ENCODE measurements at places on chromosomes 1 and 21.

GRCh38 chr1:201391651-201392511 is 7.2 kb downstream of the LAD1 start:
- no peak for DNase-seq

DNA sequence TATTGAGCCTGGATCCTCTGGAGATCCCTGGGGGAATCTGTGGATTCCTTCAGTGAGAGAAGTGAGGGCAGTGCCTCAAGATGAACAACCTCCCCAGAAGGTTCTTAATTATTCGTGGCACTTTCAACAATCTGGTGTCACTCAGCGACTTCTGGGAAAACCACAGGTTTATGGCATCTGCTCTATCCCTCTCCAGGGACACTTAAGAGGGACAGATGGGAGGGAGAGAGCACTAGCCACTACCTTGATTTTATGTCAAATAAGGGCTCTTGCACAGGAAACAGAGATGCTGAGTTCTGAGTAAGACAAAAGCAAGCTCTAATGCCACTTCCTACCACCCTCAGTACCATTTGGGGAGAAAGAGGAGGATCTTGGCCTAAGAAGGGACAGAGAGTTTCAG is 21.2 kb upstream of the CHI3L1 start:
- DNase-seq: no peak

DNA sequence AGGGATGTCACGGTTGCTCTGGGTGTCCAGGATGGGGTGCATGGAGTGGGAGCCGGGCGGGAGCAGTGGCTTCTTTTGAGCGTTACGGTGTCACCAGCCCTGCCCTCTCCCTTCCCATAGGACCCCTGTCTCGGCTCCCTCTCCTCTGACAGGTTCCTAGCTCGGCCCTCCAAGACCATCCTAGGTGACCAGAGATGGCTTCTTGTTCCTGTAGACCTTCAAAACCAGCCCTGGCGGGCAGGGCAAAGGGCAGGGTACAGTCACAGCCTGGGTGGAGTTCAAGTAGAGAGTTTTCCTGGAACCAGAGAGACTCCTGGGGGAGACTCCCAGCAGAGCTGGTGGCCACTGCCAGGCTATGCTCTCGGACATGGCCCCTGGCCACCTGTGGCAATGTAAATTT is 345.6 kb upstream of the AJAP1 start:
- no peak for DNase-seq

DNA sequence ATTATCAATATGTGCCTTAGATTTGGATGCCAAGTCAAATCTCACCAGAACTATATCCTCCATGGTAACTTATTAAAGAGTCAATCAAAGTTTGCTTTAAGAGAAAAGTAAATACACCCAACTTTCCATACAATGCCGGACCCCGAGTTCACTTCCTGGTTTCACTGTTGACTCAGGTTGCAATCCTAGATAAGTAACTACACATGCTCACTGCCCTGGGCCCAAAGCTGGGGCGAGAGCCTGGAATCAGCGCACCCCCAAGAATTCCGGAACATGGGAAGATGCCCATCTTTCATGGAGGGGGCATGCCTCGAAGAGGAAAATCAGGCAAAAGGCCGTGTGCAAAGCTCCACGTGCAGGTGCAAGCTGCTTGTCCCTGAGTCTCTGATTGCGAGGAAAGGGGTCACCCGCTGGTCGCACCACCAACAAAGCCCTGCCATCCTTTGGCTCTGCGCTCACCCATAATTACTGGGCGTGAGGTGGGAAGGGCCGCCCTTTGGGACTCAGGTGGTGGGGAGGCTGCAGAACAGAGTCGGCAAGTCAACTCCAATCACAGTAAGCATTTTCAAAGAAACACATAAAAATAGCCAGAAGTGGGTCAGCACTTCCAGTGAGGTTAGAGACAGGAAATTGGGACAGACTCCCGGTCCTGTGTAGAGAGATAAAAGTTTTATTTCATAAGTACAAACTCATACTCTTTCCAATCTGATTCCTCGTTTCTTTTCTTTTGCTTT is 167.7 kb downstream of the TOMM20 start:
- no peak for DNase-seq

DNA sequence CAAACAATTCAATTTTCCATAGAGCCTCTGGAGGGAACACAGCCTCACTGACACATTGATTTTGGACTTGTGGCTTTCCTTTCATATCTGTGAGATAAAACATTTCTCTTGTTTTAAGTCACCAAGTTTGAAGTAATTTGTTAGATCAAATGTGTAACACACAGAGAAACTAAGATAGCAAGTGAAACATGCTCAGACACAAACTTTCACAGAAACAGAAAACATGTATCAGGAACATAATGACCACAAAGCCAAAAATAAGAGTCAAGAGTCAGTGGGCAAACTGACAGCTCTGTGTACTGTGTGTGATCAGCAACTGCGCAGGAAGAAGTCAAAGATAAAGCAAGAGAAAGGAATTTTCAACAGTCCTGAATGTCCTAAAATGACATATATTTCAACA is 1237.5 kb downstream of the AMY1C start:
- DNase-seq: no peak

GRCh38 chr1:158998037-158998780 is 11.5 kb upstream of the IFI16 start:
- no peak for DNase-seq

DNA sequence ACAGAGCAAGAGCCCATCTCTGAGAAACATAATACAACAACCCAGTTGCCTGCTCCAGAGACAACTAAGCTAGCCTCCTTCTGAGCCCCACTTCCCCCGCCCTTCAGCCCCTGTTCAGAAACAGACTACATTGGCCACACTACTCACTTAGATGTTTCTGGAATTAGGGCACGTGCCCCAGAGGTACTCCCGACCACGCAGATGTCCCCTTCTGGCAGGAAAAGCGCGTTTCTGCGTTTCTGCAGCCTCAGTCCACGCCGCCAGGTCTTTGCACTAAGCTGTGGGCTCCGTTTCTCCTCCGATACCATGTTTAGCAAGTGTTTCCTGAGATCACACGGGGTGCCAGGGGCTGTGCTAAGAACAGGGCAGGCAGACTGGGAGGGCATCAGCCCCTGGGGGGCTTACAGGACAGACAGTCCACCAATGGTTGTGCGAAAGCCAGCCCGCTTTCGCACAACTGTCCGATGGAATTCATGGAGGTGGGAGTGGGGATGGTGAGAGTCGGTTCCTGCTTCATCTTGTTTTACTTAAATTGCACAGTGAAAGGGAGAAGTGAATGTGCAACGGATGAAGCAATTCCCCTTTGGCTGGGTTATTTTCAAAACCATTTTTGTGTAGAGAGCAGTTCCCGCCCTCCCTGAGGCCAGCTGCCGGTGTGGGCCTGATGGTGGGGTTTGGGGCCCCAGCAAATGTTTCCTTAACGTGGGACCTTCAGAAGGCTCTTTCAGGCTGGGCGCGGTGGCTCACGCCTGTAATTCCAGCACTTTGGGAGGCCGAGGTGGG is 2.7 kb downstream of the PIK3CD start:
- peak; percentile 13 for DNase-seq

DNA sequence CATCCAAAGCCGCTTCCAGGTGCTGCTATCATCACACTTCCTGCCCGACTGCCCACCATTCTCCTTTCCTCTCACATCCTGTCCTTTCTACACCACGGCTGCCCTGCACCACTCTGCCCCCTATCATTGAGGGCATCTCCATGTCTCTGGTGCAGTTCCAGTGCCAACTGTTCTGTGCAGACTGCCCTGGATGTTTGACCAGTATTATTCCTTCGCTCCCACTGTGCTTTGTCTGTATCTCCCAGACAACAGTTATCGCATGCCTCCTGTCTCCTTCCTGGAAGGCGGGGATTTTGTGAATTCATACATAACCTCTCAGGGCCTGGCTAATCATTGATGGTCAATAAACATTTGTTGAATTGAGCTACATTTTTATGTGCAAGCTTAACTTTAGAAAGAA is 63.6 kb upstream of the GNG12 start:
- DNase-seq: no peak
